Nephron progenitor cell (in vitro differentiated cells): ENCODE measurements at places on chromosomes 6 and 20.

DNA sequence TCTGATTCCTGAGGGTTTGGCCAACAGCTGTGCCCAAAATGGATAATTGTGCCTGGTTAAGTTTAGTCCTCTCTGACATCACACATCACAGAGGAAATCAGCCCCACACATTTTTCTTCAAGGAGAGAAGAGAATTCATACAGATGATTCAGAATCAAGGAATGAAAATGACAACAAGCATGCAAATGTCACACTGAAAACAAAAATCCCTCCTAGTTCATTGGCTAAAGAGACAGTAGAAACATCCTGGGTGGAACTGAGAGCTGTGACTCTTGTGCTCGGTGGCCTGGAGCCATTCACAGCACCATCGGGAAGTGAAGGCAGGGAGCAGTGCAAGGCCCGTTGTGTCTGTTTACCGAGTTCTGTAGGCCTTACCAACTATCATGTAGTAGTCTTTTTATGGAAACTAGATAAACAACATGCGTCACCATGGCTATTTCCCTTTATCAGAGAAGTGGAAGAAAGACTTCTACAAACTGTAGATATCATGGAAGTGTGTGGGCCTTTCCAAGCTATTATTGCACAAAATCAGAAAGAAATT, 81.7 kb upstream of the TENT5A start:
- DNase-seq, result no peak

- DNase-seq, result peak; percentile 45
Measured at GRCh38 chr6:27791182-27791943, 120.8 kb downstream of the OR2B2 start.

GRCh38 chr6:110575925-110576463, 99.6 kb upstream of the SLC22A16 start:
- DNase-seq, result peak; percentile 17

- no peak for DNase-seq
Measured at GRCh38 chr6:130447374-130447773, 81.6 kb downstream of the TMEM200A start.

DNA sequence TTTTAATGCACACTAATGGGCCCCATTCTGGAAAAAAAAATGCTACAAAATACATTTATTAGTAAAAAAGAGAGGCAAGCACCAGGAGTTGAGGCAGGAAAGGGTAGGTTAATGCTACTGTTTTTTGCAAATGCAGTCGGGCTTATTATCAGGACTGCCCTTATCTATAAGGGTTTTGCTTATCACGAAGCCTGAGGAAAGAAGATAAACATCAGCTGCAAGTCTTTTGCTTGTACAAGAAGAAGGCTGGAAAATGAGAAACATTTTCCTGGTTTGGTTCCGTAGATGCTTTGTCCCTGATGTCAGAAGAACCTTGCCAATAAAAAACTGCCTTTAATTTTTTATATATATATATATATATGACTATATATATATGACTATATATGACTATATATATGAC, 189.3 kb upstream of the VGLL2 start:
- no peak for DNase-seq

- peak; percentile 50 for DNase-seq
Measured at GRCh38 chr6:150142097-150142669, 661 bp upstream of the PPP1R14C start.

DNA sequence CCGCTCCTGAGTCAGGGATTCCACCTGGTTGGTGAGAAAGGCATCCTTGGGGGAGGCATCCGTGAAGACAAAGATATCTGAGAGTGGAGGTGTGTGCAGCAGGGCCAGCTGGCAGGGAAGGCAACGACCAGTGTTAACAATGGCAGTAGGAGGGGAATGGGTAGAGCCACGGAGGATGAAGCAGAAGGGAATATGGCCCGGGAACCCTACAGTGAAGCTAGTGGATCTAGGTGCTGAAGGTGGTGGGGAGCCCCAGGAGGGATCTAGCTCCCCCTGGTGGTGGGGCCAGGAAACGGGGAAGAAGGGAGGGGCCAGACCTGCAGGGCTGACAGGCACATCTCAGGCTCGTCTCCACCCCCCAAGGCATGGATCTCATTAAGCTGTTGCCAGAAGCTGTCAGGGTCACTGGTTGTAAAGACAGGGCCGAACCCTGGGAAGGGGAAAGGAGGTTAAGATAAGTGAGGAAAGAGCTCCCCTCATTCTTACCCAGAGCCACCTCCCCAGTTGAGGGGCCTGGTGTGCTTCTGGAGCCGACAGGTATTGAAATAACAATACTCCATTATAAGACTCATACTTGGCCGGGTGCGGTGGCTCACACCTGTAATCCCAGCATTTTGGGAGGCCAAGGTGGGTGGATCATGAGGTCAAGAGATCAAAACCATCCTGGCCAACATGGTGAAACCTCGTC, 7.3 kb downstream of the VWA7 start:
- peak; percentile 41 for DNase-seq

DNA sequence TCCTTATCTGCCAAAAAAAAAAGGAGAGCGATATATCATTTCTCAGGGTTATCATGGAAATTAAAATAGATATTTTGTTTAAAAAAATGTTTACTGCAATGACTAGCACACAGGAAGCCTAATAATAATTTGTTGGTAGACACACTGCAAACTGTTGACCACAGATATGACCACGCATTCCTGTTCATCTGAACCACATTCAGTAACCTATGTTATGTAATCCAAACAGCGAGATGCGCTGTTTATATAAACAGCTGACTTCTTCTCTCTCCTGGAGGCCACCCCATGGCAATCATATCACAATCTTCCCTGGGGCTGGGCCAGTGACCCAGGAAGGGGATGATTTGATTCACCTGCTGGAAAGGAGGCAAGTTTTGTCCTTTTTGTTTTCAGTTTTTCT, 129.3 kb upstream of the UST start:
- DNase-seq, result no peak

DNA sequence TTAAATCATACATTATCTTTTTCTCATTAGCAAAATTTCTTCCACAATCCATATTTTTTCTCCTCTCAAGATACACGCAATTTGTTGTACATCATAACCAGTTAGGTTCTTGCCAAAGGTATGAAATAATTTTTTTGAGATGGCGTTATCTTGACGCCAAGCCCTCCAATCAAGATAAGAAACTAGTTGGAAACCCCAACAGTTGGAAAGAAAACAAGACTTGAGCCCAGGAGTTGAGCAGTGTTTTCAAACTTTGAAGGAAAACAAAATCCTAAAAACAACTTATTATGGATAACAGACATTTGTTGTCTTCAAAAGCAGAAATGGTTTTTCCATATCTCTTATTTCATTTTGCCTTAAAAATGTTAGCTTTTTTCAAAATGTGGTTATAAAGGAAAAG, 184.8 kb downstream of the SLC24A3 start:
- DNase-seq, result no peak

GRCh38 chr6:17054647-17055046, 47.2 kb upstream of the STMND1 start:
- no peak for DNase-seq

DNA sequence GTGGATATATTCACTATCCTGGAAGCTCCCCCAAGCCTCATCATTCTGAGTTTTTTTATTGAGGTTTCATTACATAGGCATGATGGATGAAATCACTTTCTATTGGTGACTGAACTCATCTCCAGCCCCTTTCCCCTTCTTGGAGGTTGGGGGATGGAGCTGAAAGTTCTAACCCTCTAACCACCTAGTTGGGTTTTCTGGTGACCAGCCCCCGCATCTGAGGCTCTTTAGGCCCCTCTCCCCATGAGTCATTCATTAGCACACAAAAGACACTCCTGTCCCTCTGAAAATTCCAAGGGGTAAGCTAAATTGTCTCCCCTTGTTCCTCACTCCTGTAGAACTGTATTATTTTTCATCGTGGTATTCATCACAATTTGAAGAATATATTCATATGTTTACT, 33.3 kb downstream of the GFRA4 start:
- DNase-seq, result no peak

GRCh38 chr6:105359419-105360370, 43.2 kb downstream of the PREP start:
- no peak for DNase-seq

GRCh38 chr6:165769884-165770283, 106.8 kb upstream of the PDE10A start:
- no peak for DNase-seq

DNA sequence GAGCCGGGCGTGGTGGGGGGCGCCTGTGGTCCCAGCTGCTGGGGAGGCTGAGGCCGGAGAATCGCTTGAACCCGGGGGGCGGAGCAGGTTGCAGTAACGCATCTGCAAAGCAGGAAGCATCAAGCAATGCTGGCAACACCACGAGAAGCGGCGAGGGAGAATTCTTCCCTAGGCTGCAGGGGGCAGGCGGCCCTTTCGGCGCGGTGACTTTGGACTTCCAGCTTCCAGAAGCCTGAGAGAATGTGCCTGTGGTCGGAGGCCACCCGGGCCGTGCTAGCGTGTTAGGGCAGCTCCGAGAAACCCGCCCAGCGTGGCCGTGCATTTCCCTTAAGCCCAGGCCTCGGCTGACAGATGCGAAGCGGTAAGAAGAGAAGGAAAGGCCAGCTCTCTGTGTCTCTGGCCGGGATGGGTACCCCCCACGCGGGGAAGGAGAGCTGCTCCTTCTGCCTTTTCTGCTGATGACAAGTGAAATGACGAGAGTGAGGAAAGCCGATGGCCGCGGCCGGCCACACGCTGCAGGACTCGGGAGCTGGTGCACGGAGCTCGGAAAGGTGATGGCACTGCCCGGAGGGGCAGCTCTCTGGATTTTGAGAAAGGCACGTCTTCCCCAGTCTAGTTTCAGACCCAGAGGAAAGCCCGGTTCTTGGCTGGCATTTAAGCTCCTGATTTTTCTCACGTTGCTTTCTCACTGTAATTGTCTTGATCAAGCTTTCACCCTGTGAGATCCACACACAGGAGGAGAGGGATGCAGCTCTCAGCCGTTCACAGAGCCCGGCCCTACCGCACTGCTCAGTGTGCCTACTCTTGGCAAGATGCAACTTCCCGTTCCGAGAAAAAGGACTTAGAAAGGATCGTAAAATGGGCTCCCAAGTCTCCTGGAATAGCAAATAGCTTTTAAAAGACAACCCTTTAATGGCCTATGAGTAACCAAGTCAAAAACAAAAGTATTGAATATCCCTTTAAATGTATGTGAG, 68.3 kb upstream of the EXOC2 start:
- no peak for DNase-seq

DNA sequence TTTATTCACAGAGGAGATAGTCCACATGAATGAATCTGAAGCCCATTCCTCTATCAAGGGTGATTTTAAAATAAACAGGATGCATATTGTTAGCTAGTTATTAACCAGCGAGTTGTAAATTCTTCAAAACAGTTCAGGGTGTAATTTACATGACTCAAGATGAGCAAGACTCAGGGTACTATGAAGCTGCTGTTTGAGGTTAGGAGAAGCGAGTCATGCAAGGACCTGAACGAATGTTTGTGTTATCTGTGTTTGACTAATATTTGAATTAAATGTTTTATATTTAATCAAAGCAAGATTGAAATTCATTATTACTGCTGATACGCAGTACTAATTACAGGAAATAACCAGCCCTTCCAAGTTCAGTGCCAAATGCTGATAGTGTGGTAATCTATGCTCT, 191.1 kb downstream of the SAMD5 start:
- no peak for DNase-seq

- DNase-seq, result no peak
Measured at GRCh38 chr6:119799596-119800509, 450.3 kb upstream of the MAN1A1 start.

GRCh38 chr6:7389162-7389450, 436 bp downstream of the CAGE1 start:
- DNase-seq, result no peak

- DNase-seq, result no peak
Measured at GRCh38 chr6:15443119-15443830, 197.4 kb downstream of the JARID2 start.

DNA sequence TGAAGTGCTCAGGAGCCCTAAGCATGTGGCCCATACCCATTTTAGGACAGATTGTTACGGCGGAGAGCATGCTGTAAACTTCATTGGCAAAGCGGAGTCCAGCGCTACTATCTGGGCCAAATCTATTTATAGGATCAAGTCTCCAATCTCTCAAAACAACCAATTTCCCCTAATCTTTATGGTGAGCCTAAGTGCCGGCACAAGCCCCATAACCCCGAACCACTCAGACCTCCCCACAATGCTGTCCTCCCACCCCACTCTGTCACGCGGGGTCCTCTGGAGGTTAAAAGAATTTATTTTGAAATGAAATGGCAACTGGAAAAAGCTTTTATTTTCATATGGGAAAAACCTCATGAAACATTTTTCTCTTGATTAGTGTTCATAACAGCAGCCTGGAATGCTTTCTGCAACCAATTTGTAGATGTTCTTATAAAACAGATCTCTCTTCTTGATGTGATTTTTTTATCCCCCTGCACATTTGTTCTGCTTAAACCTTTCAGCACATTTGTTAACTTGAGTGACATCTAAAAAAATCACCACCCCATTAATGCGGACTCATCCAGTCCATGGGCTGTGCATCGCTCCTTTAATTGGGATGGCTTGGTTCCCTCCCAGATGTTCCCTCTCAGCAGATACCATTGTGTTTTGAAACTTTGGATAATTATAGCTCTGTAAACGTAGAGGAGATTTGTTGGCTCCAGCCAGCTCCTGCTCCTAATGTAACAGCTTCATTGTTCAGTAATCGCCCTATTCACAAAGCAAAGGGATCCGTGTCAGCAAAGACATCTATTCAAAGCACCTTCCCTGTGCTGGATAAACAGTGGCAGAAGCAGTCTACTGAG, 323.6 kb downstream of the CD83 start:
- DNase-seq, result no peak

- no peak for DNase-seq
Measured at GRCh38 chr20:57250607-57251343, 15.7 kb downstream of the BMP7 start.

- DNase-seq, result no peak
Measured at GRCh38 chr6:40359808-40360207, 227.4 kb downstream of the LRFN2 start.

DNA sequence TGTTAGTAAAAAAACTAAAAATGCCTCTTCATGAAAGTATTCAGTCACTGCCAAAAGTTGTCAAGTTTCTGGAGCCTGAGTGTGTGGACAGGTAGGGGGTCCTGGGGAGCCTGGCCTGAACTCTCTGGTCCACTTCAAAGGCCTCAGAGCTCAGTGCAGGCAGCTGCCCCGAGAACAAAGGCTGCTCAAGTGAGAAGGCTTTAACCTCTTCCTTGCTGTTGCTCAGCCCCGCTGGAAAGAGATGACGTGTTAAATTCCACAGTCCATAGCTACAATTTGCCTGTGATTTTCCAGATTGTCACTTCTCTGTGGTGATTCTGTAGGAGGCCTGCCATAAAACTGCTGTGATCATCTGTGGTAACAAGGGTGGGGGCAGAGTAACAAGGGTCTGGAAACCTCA, 96.9 kb downstream of the FAM120B start:
- peak; percentile 36 for DNase-seq

GRCh38 chr6:144477396-144477795, 192.3 kb downstream of the UTRN start:
- DNase-seq, result no peak
